ENCODE measurements at places on chromosomes 7 and 10.

DNA sequence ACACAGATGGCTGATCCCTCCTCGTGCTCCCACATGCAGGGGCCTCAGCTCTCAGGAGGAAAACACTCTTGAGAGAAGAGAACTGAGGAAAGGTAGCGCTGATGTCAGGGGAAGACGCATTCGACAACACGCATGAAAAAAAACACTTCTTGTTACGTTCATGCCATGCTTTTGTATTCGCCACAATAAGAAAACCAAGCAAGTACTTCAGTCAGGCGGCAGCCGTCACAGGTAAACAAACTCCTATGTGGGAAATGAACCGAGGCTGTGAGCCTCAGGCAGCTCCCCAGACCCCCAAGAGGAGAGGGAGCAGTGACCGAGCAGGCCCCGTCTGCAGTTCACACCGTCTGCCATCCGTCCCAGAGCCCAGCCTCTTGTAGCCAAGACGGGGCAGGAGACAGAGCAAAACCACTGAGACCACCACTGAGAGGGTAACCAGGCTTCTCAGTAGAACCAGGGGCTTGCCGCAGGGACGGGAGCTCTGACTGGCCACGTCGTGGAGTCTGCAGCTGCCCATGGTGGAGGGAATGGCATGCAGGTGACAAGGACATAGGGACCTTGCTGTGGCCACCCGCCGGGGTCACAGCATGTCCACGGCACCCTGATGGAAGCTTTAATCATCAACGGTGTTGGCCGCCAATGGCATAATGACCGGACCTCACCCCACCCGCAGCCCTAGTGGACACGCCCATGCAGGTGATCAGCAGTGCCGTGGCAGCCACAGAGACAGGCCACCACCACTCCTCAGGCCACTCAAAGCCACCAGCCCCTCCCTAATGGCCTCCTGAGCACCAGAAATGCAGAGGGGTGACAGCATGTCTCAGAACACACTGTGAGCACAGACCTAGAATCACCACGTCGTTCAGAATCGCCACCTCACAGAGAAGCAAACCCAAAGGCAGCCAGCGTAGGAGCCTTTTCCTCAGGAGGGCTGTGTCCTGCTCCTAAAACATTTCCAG lies 304.3 kb downstream of the PTPRN2 start:
- no peak for DNase-seq

DNA sequence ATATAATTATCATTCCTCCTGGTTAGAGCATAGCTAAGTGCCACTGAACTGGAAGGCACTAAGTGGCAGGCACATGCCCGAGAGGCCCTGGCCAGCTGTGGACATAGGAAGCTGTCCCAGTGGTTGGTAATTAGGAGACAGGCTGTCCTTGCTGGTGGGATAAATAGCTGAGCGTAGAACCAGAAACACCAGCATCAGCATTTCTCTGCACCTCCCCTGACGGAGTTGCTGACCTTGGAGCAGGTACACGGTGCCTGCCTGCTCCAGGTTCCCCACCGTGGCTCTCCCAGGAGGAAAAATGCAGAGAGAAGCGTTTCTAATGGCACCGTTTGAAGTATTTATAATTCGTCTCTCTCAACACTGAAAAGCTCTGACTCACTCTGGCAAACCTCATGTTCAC lies 5.6 kb upstream of the ABLIM1 start:
- DNase-seq: no peak

DNA sequence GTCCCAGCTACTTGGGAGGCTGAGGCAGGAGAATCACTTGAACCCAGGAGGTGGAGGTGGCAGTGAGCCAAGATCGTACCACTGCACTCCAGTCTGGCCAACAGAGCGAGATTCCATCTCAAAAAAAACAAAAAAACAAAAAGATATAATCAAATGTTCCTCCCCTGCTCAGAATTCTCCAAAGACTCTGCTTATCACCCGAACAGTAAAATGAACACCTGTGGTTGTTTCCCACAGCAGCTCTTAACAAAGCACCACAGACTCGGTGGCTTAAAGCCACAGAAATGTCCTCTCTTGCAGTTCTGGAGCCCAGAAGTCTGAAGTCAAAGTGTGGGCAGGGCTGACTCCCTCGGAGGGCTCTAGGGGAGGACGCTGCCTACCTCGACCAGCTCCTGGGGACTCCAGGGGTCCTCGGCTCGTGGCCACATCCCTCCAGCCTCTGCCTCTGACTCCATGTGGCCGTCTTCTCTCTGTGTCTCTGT lies 4.1 kb upstream of the INTS1 start:
- DNase-seq: no peak

DNA sequence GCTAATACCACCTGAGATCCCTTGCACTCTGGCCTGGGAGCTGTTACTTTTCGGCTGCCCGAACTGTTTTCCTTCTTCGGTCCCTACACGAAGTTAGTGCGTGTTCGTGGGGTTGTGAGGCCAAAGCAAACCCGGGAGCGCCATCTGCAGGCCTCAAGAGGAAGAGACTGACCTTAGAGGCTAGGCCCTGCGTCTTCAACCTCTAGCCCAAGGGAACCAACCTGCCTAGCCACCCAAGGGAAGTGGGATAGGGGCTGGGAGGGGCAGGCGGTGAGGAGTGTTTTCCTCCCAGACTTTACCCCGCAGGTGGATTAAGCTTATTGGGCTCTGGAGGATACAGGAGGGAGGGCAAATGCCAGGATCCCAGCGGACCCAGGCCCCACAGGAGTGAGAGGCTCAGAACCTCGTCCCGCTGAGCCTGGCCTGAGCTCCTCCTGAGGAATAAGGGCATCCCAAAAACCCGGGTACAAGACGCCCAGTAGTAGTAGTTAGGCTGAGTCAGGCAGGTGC lies 1.7 kb upstream of the PAX2 start:
- no peak for DNase-seq

DNA sequence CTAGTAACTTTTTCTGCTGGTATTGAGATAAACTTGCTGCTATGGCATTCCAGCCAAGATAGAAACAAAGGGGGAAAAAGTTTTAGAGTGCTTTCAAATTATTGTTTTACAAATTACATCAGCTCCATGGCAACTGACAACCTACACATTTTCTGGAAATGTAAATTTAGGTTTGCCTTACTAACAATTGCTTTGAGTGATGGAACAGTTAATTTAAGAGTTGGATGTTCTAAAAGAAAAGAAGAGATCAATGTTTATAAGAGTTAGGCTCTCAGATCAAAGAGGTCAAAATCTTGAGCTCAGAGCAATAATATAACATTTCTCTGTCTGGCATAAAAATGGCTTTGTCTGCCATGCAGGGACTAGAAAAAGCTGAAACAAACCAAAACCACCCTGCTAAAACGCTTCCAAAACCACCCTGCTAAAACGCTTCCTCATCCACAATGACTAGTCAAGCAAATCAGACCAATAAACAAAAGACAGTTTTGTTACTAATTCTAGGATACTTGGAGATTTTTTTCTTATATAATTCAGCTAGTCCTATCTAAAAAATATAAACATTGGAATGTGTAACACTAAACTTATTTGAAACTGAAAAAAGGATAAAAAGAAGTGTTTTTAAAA lies 32.3 kb downstream of the ORC5 start:
- no peak for DNase-seq

DNA sequence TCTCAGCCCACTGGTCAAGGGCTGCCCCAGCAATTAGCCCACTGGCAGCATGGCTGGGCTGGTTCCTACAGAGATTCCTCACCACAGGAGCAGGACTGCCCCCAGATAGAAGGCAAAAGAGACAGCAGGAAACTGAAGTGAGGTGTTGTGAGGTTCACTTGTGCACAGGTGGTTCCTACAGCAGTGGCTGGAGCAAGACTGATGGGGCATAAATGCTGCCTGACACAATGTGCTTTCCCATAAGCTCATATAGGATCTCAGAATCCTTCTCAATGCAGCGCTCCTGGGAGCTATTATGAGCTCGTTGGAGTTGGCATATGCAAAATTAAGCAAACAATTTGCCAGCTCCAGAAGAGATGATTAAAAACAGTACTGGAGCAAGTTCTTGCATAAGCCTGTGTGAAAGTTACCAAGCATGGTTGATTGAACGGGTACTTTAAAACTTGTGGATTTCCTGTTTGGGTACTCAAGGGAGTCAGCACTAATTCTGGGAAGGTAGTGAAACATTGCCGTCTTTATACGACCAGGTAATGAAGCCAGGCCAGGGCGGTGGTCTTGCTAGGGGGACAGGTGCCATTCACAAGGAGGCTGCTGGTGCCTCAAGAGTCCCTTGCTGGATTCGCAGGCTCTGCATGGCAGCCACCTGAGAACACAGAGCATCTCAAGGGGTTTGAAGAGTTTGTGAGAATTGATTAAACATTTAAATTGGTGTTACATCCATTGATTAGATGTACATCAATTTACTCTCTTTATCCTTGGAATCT lies 20.3 kb upstream of the PRKCQ start:
- DNase-seq: no peak

DNA sequence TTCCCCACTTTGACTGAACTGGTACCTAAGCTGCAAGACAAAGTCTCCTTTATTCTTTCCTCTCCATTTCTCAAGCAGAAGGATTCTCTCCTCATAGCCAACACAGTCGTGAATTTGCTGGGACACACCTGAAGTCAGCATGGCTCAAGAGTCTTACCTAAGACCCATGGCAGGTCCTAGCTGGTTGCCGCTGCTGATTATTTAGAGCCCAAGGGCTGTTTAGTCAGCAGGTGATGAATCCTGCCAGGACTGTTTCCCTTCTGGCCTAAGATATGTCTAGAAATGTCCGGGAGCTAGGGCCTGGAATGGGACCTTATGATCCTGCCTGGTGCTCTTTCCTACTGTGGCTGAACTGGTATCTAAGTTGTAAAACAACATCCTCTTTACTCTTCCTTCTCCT lies 82.8 kb downstream of the AHCYL2 start:
- DNase-seq: no peak

DNA sequence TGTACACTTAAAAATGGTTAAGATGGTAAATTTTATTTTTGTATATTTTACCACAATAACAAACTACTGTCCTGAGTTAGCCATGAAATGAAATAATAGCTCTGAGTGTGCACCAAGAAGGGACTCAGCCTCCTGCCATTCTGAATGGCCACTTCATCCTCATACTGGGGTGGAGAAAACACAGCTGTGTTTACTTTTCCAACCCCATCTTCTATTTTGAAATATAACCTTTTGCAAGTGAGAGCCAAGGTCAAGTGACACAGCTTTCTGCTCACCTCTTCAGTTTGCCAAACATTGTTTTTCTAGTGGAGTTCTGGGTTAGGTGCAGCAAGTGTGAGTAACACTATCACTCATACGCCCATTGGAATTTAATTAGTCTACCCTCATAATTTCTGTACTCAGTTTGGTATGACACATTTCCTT lies 107.4 kb upstream of the GLCCI1 start:
- no peak for DNase-seq

DNA sequence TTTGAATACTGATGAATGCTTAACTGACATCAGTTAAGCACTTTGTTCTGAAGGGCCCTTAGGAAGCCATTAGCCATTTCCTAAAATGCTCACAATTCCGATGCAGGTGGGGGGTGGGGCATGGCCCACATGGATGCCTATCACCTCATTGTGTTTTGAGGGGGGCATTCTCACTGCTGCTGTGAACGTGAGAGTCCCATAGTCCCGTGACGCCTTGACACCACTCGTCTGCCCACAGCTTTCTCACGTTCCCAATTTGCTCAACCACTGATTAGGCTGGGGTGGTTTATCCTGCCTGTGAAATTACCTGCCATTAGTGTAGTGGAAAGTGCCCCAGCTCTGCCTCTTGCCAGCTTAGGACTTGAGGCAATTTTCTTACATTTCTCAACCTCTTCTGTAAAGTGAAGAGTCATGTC lies 31.9 kb downstream of the DUSP5 start:
- no peak for DNase-seq

DNA sequence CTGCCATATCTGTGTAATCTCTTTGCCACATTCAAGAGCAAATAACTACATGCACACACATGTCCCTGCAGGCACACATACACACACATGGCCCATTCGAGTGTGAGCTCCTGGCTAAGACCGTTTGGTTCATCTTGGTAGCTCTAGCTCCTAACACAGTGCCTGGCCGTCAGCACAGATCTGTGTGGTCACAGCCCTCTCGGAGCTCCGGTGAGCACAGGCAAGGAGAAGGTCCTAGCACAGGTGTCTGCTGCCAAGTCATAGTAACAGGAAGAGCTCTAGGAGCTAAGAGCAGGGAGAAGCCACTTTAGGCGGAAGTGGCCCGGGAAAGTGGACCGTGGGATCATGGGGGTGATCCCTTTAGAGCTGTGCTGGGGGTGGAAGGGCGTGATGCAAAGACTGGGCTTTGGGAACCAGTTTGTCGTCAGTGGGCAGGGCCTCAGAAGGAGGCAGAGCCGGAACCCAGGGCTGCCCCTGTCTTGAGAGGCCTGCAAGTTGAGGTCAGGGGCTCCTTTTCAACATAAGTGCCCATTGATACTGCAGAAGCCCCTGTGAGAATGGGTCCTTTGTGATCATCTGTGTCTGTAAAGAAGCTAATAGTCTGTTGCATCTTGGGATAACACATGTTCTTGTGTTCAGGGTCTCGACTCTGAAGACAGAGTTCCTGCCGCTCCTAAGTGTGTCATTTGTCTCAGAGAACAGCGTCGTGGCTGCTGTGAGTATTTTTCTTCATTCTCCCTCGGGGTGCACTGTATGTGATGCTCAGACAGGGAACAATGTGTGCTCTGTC lies 16.6 kb upstream of the ARPC1B start:
- no peak for DNase-seq

GRCh38 chr7:47342296-47343060 lies 239.4 kb downstream of the TNS3 start:
- no peak for DNase-seq

GRCh38 chr7:104883248-104883717 lies 130.7 kb upstream of the KMT2E start:
- no peak for DNase-seq

DNA sequence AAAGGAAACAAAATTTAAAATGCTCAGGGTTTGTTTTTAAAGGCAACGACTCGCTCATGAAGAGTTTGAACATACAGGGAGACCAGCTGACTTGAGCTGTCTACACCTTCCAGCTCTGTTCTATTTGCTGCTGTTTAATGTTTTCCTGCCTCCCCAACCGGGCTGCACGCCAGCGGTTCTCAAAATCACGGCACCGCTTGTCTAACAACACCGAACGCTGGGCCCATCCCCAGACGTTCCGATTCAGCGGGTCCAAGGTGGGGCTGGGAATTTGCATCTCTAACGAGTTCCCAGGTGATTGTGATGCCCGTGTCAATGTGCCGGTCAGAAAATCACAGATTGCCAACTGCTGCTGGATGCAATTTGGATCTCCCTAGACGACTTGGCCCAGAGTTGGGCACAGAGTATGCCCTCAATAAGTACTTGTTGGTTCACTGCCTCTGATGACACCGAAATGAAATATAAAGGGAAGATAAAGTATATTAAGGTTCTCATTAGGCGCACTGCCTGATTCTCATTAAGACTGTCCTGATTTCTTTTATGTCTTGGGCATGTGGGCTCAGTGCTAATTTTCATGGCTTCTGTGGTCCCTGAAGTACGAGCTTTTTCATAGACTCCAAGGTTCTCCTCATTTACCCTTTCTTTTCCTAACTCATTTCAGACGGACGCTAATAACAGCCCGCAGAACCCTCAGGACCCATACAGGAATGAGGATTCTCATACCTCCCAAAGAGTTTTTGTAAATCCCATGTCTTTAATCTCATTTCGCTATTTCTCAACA lies 28.5 kb downstream of the CELF2 start:
- DNase-seq: no peak

All from stimulated activated CD4-positive, alpha-beta T cell treated with anti-CD3 and anti-CD28 coated beads, Interleukin-1b, Interleukin-23, amount 100 ng/mL, for 4 hours (primary cell).